ENCODE measurements at places on chromosomes 16 and 17. TPM values are rescaled to one million over a fixed set of nuclear protein-coding genes. Genes with fewer than 3 reads are reported as not detected.

ASPA gene
- not detected for total RNA-seq

ITGB3 gene
- 0.31 TPM for total RNA-seq

GRCh38 chr17:6075050-6075449 lies 4.9 kb downstream of the WSCD1 start:
- H3K27me3 ChIP-seq = peaks cover 90% of the 10 kb centered on the region
- no peaks in the 10 kb centered on the region for H3K36me3 ChIP-seq
- H3K27ac ChIP-seq = no peak overlapping the region

HS3ST3B1 gene
- total RNA-seq = not detected

RAI1 gene
- total RNA-seq = 86.3 TPM

DNA sequence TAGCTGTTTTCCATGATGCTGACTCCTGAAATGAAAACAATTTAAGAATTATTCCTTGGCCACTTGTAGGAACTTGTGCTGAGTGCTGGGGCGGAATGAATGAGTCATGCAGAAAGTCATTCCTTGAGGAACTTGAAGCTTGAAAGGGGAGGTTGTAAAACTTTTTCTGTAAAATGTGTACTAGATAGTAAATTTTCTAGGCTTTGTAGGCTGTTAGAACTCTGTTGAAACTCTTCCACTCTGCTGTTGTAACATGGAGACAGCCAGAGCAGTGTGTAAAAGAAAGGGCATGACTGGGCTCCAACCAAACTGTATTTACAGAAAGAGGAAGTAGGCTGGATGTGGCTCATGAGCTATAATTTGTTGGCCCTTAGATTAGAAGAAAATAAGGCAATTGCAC lies 46.1 kb downstream of the ABCA8 start:
- peak; percentile 39 for DNase-seq
- no peak overlapping the region for H3K4me3 ChIP-seq
- peak overlapping the region; percentile 22 for H3K27ac ChIP-seq

- H3K4me3 ChIP-seq = no peak overlapping the region
- H3K4me1 ChIP-seq = 0 out of 2 replicates have a peak, but pooled peaks cover 4% of the 10 kb centered on the region
- no peaks in the 10 kb centered on the region for H3K36me3 ChIP-seq
- DNase-seq = peak; percentile 23
- H3K27me3 ChIP-seq = no peaks in the 10 kb centered on the region
Observed at GRCh38 chr16:80084614-80085013, 456.2 kb upstream of the DYNLRB2 start.

MT1H gene
- not detected for total RNA-seq

HCRT gene
- not detected for total RNA-seq

CA4 gene
- total RNA-seq = not detected

DNA sequence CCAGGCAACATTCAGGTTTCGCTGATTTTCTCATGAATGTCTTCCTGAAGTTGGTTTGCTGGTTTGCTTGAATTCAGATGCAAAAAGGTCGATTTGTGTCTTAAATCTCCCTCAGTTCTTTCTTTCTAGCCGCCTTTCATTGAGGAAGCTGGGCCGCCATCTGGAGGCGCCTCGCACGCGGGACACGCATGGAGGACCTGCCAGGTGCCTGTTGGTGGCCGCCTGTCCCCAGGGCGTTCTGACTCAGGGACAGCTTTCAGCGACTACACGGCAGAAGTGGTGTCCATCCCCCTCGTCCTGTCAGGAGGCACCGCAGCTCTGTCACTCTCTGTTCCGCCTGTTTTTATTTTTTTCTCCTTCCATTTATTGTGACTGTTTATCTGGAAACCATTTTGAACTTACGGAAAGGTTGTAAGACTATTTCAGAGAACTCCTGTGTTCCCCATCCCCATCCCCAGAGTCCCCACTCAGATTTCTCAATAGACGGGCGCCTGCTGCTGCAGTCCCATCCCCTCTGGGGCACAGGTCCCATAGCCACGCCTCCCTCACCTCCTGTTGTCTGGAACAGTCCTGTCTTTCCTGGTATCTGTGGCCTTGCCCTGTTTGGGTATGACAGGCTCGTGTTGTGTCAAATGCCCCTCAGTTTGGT lies 33.2 kb downstream of the COX4I1 start:
- no peak overlapping the region for H3K27ac ChIP-seq
- H3K27me3 ChIP-seq = peaks cover 94% of the 10 kb centered on the region
- no peaks in the 10 kb centered on the region for H3K4me1 ChIP-seq

- H3K4me1 ChIP-seq = no peaks in the 10 kb centered on the region
- H3K27me3 ChIP-seq = no peaks in the 10 kb centered on the region
- no peak for DNase-seq
- H3K36me3 ChIP-seq = no peaks in the 10 kb centered on the region
- no peak overlapping the region for H3K4me3 ChIP-seq
- H3K27ac ChIP-seq = no peak overlapping the region
Observed at GRCh38 chr17:73130977-73131376, 33.8 kb upstream of the SSTR2 start.

- no peak overlapping the region for H3K27ac ChIP-seq
- no peaks in the 10 kb centered on the region for H3K36me3 ChIP-seq
- no peaks in the 10 kb centered on the region for H3K4me1 ChIP-seq
- H3K4me3 ChIP-seq = no peak overlapping the region
- DNase-seq = no peak
Observed at GRCh38 chr16:67426022-67426421, 4.9 kb upstream of the HSD11B2 start.

MYCBPAP gene
- total RNA-seq = 11.6 TPM

DNA sequence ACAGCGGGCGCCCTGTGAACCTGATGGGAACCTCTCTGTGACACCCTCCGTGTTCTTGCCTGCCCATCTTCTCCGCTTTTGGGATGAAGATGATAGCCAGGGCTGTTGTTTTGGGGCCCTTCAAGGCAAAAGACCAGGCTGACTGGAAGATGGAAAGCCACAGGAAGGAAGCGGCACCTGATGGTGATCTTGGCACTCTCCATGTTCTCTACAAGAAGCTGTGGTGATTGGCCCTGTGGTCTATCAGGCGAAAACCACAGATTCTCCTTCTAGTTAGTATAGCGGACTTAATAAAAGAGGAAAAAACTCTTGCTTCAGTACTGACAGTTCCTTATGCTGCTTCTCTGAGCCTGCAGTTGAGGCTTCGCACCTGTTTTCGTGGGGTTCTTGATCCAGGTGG lies 10.5 kb downstream of the CDK5RAP3 start:
- peaks cover 31% of the 10 kb centered on the region for H3K36me3 ChIP-seq
- H3K4me3 ChIP-seq = no peak overlapping the region
- DNase-seq = no peak
- no peaks in the 10 kb centered on the region for H3K4me1 ChIP-seq
- H3K27me3 ChIP-seq = no peaks in the 10 kb centered on the region

UNC45B gene
- total RNA-seq = not detected

DNA sequence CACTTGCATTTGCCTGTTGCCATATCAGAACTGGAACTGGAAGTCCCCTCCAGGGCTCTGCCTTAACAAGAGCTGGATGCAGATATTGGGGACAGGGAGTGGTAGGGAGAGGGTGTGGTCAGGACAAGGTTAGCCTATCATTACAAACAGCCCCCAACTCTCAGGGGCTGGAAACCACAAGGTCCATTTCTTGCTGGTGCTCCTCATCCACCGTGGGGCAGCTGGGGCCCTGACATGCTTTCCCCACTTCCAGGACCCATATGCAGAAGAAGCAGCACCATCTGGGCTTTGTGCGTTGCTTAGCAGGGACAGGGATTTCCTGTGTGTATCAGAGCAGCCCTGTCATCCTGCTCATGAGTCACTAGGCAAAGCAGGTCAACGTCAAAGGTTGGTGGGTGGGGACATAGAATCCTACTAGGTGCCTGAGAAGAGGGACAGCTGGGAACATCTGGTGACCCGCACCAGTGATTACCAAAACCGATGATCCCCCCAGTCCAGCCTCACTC lies 26.9 kb downstream of the RGS9 start:
- H3K36me3 ChIP-seq = no peaks in the 10 kb centered on the region
- no peak for DNase-seq
- no peak overlapping the region for H3K4me3 ChIP-seq
- H3K27ac ChIP-seq = no peak overlapping the region

- no peaks in the 10 kb centered on the region for H3K4me1 ChIP-seq
- H3K4me3 ChIP-seq = no peak overlapping the region
- no peak for DNase-seq
Observed at GRCh38 chr16:1169285-1170075, 16.6 kb downstream of the CACNA1H start.

WNT9B gene
- total RNA-seq = not detected

KRTAP4-3 gene
- total RNA-seq = not detected

DNA sequence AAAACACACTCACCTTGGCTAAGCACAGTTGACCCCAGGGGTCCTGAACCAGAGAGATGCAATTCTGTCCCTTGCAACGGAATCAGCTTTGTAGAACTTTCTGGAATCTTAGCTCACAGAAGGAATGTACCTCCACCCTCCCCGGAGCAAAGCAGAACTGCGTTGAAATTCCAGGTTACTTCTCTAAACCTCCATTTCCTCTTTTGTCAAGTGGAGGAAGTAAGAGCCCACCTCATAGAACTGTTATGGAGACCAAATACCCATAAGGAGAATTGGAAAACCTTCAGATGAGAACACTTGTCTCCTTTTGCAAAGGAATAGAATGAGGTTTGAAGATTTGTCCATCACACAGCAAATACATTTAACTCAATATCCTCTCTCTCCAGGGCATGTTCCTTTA lies 86.6 kb upstream of the RBBP6 start:
- no peaks in the 10 kb centered on the region for H3K4me1 ChIP-seq
- peaks cover 63% of the 10 kb centered on the region for H3K27me3 ChIP-seq
- H3K27ac ChIP-seq = no peak overlapping the region
- no peak overlapping the region for H3K4me3 ChIP-seq

GRCh38 chr17:47829870-47830269 lies 1.5 kb downstream of the MRPL10 start:
- no peak for DNase-seq
- peaks cover 20% of the 10 kb centered on the region for H3K4me1 ChIP-seq
- H3K27ac ChIP-seq = peak overlapping the region; percentile 63
- peaks cover 30% of the 10 kb centered on the region for H3K36me3 ChIP-seq

GRCh38 chr17:33492731-33493265 lies 199.7 kb upstream of the ASIC2 start:
- no peak overlapping the region for H3K27ac ChIP-seq
- no peak for DNase-seq
- H3K4me3 ChIP-seq = no peak overlapping the region
- peaks cover 32% of the 10 kb centered on the region for H3K27me3 ChIP-seq

- peaks cover 62% of the 10 kb centered on the region for H3K36me3 ChIP-seq
- DNase-seq = no peak
- H3K27me3 ChIP-seq = no peaks in the 10 kb centered on the region
- no peak overlapping the region for H3K27ac ChIP-seq
Observed at GRCh38 chr16:30724641-30725417, 23.4 kb upstream of the PHKG2 start.

- H3K4me3 ChIP-seq = no peak overlapping the region
- H3K4me1 ChIP-seq = no peaks in the 10 kb centered on the region
- no peak for DNase-seq
- H3K36me3 ChIP-seq = no peaks in the 10 kb centered on the region
Observed at GRCh38 chr17:76410328-76410965, 26.0 kb downstream of the SPHK1 start.

- H3K4me1 ChIP-seq = 0 out of 2 replicates have a peak, but pooled peaks cover 10% of the 10 kb centered on the region
- DNase-seq = no peak
- no peaks in the 10 kb centered on the region for H3K36me3 ChIP-seq
- H3K4me3 ChIP-seq = no peak overlapping the region
- H3K27ac ChIP-seq = no peak overlapping the region
Observed at GRCh38 chr16:90057738-90058173, 19.4 kb downstream of the PRDM7 start.

DNA sequence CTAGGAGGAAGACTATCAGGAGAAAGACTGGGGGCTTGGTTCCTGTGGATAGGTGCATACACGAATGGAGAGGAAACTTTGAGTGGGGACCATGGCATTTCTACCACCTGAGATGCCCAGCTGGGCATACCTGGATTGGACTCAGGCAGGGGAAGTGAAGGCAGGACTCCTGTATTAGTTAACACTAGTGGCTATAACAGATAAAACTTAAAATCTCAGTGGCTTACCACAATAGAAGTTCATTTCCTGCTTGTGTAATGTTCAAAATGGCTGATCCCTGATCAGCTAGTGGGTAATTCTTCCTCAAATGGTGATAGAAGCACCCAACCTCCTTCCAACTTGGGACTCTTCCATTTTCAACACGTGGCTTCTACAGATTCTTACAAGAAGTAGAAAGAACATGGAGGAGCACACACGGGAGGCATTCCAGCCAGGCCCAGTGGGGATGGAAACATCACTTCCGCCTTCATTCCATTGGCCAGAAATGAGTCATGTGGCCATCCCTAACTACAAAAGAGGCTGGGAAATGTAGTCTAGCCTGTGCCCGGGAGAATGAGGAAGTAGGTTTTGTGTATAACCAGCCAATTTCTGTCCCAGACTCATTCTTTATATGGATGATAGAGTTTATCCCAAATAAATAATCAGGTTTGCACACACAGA lies 112.1 kb downstream of the UTP18 start:
- H3K27me3 ChIP-seq = peaks cover 54% of the 10 kb centered on the region
- no peak overlapping the region for H3K4me3 ChIP-seq
- no peak overlapping the region for H3K27ac ChIP-seq
- DNase-seq = peak; percentile 16

CCDC78 gene
- total RNA-seq = 4.2 TPM

Data from PC-9 (cell line).